ENCODE measurements at places on chromosomes 13 and 19.

DNA sequence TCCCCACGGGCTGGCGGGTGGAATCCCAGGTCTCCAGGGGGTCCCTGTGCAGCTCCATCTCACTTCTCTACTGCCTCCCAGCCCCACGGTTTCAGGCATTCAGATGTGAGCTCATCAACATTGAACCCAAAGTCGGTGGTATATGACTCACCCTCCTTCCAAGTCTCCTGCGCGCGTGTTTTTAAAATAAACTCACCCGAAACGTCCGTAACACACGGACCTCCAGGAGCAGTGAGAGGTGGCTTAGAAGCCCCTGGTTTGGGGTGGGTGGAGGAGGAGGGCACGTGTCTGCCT is 14.0 kb upstream of the CRTC1 start:
- no peak for DNase-seq

DNA sequence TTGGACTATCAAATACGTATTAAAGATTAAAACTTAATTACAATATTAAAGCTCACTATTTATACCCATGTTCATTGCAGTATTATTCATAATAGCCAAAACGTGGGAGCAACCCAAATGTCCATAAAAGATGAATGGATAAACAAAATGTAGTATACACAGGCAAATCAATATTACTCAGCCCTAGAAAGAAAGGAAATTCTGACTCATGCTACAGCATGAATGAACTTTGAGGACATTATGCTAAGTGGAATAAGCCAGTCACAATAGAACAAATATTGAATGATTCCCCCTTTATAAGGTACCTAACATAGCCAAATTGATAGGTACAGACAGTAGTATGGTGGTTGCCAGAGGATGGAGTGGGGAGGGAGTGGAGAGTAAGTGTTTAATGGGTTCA is 457.3 kb downstream of the FGF14 start:
- DNase-seq, result no peak

DNA sequence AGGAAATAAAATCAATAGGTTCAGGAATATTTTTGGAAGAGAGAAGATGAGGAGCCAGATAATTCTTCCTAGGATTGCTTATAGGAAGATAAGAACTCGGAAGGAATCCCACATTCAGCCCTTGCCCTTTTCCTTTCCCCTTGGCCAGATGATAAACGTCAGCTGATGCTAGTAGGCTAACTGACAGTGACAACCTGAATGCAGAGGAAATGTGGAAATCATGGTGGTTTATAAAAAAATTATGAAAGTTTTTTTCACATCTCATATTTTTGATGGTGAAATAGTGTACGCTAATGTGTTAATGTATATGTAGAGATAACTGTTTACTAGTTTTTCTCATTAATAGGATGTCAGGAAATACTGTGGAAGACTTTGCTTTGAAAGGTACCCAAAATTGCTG is 56.9 kb downstream of the EDNRB start:
- DNase-seq, result no peak

DNA sequence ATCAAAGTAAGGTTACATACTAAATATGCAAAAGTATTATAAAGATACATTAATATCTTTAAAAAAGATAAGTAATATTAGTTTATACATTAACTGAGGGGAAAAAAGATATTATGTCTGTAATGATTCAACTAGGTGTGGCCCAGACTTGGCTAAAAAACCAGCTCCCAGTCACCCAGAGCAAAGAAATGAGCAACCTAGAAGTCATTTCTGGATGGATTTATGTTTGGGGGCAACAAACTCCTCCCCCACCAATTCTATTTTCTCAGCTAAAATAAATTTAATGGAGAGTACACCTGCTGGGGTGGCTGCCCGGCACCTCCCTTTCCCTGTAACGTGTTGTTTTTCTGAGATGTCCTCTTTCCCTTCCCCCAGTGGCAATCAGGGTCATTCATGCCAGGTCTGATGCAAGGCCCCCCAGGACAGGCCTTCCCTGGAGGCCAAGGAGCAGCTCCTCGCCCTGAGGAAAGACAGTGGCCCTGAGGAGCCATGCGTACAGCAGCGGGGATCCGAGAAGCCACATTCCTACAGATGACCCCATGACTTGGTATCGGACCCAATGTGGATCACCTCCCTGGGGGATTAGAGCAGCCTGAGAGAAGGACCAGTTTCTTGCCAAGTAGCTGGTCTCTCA is 78.6 kb upstream of the DOCK9 start:
- no peak for DNase-seq

DNA sequence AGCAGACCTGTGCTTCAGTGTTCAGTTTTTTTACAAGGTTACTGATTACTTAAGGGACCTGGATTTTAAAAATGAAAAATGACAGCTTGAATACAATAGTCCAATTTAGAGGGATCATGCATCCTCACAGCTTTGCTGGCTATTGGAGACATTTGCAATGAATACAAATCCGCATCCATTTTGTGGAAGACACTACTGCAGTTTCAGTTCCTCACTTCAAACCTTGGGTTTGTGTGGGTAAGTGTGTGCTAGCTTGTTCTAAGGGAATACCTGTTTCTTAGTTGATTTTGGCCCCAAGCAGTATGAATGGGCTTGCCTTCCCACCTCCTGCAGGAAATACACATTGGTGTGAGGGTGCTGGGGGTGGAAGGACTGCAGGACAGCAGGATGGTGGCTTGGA is 222.4 kb downstream of the OLFM4 start:
- DNase-seq, result no peak

DNA sequence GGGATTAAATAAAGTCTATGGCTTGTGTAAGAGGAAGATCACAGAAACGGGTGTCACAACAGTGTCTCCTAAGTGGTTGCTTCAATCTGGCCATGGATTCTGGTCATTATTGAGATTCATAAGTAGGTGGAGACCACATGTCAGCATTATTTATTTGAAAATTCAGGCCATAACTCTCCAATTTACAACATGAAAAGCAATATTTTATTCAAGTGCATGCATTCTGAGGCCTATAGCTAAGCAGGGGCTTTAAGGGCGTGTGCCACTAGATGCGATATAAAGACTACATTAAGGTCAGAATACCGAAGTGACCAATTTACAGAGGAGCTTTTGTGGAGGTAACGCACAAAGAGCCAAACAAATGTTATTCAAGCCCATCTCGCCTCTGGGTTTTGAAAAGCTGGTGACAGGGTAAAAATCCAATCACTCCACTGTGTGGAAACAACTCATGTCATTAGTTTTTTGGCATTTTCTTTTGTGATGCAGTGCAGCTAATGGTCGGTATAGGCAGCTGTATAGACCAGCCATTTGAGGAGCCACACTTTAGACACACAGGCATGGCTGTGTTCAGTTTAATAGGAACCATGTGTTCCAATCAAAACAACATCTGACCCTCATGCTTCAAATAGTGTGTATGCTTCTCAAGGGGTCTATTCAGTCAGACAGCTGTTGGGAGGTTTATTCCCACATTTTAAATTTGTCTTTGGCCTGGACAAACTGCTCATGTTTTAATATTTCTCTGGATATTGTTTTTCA is 123.7 kb downstream of the KL start:
- no peak for DNase-seq

- no peak for DNase-seq
Measured at GRCh38 chr19:57606931-57607330, 7.1 kb upstream of the ZNF134 start.

- DNase-seq, result no peak
Measured at GRCh38 chr13:61406275-61406674, 9.4 kb downstream of the PCDH20 start.

DNA sequence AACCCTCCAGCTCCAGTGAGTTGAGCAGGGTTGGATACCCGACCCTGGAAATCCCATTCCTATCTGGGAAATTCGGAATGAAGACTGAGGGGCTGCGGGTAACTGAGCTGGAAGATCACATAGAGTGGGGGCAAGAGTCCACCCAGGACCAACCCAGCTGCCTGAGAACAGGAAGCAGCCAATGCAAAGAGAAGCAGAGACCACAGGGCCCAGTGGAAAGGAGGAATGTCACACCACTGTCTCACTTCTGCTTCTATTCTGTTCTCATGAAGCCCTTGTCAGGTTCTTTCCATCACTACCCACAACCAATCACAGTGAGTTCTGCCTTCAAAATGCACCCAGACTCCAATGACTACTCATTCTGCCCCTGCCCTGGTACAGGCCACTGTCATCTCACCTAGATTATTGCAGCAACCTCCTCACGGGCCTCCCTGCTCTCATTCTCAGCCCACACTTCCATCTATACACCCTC is 15.3 kb downstream of the DYRK1B start:
- no peak for DNase-seq

DNA sequence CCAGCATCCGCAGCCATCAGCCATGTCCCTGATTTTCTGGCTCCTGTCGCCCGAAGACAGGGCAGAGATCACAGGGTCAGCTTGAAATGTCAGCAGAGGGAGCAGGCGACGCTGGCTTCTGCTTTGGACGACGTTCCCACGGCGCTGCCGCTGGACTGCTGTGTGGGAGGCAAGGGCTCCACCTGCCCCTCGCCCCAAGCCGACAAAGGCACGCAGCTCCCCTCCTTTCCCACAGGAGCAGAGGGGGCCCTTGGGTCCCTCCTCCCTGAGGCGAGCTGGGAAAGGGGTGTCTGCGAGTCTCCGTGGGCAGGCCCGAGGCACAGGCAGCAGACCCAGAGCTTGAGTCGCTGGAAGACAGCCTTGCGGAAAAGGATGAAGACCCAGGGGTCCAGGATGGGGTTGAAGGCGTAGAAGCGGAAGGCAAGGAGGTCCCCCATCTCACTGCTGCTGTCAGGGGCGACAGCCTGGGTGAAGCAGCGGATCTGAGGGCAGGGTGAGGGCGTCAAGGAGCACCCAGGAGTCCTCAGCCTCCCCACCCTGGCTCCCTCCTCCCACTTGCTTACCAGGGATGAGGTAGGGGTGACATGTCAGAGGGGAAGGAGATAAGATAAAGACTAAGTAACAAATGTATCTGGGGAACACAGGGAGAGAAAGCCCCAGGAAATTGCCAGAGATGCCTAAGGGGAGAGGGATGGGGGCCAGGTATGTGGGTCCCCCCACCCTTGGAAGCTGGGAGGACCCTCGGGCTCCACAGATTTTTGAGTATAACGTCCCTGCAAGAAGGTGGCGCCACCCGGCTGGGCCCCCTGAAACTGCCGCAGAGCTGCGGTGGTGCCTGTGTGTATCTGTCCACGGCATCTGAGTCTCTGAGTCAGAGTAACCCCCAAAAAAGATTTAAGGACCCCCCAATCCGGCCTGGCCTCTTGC is 3.4 kb downstream of the PTGIR start:
- no peak for DNase-seq

DNA sequence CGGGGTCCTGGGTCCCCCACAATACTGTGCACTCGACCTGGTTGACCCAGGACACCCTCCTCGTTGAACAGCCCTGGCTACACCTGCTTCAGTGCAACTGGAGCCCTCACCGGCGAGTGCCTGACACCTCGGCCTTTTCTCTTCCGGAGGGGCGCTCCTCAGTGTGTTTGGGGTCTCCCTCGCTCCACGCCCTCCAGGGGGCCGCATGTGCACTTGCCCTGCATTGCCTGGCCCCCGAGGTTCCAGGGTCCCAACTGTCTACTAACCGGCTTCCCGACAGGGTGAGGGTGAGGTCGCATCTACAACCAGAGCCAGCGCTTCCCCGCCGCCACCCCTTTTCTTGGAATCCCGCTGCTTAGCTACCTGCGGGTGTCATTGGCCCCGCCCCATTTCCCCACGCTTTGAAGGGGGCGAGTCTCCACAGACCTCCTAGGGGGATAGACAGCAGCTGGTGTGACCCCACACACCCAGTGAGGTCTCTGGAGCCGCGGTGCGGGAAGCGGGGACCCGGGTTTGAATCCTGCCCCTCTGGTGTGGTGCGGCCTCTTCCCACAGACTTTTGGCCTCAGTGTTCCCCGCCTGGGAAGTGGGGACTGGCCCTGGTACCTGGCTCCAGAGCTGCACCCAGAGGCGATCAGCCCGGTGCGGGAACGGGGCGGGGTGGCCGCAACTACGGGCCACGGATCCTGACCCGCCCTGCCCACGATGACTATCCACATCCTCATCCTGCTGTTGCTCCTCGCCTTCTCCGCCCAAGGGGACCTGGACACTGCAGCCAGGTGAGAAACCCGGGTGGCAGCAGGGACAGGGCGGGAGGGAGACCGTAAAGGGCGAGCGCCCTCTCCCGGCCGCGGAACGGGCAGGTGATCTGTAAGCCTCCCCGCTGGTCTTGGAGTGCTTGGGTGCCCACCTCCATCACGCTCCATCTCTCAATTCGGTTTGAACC is at the start of gene ADM5:
Gene ADM5, plus strand, starts transcription at position 462 of the 946 bp plus-strand sequence. Its CDS starts 244 bp downstream, at position 706.
- DNase-seq, result peak; percentile 25

GRCh38 chr19:11963566-11964355 is 1.1 kb upstream of the ZNF763 start:
- DNase-seq, result peak; percentile 68

Measured in CD4-positive, alpha-beta T cell treated with Interferon gamma for 1 hour (primary cell).